Caco-2 (cell line): ENCODE measurements at places on chromosomes 13 and 19.

DNA sequence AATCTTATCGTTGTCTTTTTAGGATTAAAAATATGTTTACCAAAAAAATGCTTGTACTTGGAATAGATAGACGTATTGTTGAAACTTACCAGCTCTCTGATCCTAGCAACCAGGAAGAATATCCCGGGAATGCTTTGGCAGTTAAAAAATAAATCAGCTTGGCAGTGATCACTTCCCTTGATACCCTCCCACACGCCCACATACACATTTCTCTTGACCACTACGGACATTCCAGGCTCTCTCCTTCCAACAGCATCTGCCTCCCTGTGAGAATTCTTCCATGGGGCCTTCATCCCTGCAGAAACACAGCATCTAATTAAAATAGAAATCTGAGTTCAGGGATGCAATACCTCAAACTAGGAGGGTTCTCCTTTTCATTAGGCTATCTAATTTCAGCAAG lies 57.9 kb downstream of the THSD1 start:
- no peak for DNase-seq

DNA sequence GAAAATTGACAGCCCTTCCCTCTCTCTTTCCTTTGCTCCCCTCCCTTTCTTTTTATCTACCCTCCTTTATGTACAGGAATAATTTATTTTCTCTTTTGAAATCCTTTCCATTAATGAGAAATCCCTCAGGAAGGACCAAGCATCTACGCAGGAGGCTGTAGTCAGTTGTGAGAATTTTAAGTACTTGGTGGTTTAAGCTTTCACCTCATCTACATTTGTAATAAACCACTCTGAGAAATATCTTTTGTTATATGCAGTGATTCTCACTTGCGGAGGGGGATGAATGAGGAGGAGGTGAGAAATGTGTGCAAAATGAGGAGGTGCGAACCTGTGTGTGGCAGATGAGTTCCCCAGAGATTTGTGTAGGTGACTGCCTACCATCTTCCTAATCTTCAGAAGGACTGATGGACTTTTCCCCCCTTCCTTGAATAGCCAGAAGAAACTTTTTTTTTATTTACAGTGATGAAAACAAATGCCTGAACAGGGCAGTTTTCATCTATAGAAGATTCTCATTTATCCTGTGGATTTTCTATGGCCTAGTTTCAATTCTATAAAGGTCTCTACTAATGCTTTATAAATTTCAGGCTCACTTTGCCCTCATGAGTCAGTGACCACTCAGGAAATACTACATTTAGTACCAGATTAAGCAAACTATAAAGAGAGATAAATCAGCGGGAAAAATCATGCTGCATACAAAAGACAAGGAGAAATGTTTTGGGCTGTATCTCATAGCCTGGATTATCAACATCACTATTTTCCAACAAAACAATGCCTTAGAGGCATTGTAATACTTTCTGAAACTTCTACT lies 118.3 kb downstream of the LHFPL6 start:
- no peak for DNase-seq

DNA sequence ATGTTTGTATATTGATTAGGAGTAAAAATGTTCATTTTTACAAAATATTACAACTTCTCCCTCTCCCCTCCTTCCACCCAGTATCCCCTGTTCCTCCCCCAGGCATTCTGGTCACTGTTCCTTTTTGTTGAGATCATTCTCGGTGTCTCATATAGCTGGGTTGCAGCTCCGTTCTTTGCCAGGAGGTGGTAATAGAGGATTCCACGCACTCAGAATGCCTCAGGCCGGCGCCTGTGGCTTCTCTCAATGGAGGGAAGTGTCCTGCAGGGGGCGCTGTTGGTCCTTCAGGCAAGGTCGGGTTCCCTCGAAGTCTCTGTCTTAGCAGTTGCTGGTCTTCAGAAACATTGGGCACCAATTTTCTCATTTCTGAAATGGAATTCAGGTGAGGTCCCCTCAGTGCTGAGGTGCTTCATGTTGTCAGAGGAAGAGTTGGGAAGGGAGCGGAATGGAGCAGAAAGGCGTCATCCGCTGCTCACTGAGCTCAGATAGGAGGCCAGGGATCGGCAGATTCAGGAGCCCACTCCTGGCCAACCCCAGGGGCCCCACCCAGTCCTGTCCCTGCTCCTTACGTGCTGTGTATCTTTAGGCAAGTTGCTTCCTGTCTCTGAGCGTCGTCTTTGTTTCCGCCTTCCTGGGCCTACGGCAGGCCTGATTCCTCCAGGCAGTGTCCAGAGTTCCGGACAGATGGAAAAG lies 10.3 kb upstream of the GARIN5A start:
- DNase-seq = no peak

- DNase-seq = no peak
Observed at GRCh38 chr13:81377921-81378320, 1037.0 kb upstream of the SPRY2 start.

- DNase-seq = no peak
Observed at GRCh38 chr13:30224732-30225131, 82.6 kb downstream of the KATNAL1 start.
